ENCODE measurements at places on chromosomes 12 and 14.

DNA sequence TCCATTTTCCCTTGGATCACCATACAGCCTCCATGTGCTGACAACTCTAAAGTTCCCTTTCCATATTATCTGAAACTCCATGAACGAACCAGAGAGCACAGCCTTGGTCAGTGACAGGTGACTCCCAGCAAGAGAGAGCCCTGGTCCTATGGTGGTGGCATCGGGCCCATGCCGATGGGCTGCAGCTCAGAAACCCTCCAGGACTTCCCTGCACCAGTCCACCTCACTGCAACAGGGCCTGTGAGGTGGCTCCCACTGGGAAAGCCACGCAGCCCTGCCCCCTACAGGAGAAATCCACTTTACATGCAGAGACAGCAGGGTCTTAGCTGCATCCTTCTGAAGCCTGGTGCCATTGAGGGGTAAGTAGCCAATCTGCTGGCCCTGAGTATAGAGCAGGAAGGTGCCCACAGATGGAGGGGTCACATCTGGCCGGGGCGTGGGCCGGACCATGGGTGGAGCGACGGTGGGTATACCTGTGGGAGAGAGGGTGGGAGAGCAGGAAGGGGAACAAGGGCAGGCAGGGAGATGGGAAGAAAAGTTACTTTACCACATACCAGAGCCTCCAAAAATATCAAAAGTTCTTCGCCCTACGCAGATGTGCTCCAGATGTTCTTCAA lies 24.7 kb downstream of the RTRAF start:
- DNase-seq = no peak

DNA sequence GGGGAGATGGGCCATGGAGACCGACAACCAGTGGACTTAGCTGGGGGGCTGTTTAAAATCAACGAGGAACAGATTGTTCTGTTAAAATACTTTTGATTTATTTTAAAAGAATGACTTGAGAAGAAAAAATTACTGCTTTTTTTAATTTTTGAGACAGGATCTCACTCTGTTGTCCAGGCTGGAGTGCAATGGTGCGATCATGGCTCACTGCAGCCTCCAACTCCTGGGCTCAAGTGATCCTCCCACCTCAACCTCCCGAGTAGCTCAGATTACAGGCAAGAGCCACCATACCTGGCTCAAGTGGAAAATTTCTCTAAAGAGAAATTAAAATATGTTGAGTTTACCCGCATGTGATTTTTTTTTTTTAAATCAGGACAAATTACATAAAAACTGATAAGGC lies 80.6 kb downstream of the SCARB1 start:
- DNase-seq = no peak

DNA sequence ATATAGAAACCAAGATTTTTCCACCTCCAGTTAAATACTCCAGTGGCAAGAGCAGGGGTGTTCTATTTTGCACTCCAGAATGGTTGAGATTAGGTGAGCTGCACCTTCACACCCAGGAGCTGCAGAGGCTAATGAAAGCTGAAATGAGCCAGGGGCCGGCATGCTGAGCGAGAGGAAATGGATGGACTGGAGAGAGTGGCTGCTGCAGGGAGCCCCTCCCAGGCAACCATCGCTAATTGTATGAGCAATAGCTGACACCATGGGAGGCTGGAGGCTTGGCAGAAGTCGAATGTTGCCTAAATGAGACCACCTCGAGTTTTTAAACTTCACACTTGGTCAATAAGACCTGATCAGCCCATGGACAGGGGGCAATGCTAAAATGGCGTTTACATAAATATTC lies 301.8 kb upstream of the TMPO start:
- no peak for DNase-seq

DNA sequence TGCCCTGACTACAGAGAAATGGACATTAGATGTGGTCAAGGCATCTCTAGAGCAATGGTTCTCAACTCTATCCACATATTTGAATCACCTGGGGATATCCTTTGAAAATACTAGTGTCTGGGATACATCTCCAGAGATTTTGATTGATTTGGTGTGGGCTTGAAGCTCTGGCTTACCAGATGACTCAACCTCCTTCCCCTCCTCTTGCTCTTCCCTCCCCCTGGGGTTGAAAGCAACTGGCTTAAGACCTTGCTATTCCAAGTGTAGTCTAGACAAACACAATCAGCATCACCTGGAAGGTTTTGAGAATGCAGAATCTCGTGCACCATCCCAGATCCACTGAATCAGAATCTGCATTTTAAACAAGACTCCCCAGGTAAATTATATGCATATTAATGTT lies 183.8 kb downstream of the DAD1 start:
- no peak for DNase-seq

DNA sequence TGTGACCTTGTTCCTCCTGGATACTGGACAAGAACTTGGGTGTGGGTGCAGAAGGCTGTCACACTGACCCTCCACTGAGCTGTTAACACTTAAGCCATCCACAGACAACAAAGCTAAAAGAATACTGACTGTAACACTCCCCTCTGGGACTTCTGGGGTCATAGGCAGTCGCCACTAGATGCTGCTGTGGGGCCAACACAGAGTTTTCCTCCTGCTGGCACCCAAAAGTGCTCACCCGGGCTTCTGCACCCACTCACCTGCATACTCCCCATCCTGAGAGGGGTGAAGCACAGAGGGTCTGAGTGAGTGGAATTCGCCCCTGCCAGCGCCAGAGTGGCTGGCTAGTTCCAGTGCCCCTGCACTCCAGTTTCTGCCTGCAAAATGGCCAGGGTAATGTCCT lies 422.4 kb upstream of the LMO3 start:
- DNase-seq = no peak

GRCh38 chr14:101062065-101062450 lies 158.5 kb upstream of the RTL1 start:
- no peak for DNase-seq

DNA sequence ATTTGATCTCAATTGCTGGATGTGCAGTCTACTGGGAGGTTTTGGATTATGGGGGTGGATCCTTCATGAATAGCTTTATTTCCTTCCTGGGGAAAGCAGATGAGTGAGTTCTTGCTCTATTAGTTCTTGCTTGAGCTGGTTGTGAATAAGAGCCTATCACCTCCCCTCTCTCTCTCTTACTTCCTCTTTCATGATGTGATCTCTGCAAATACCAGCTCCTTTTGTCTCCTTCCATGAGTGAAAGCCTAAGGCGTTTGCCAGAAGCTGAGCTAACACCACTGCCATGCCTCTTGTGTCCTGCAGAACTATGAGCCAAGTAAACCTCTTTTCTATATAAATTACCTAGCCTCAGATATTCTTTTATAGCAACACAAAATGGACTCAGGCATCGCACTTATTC lies 302.7 kb downstream of the CCER1 start:
- DNase-seq = no peak

DNA sequence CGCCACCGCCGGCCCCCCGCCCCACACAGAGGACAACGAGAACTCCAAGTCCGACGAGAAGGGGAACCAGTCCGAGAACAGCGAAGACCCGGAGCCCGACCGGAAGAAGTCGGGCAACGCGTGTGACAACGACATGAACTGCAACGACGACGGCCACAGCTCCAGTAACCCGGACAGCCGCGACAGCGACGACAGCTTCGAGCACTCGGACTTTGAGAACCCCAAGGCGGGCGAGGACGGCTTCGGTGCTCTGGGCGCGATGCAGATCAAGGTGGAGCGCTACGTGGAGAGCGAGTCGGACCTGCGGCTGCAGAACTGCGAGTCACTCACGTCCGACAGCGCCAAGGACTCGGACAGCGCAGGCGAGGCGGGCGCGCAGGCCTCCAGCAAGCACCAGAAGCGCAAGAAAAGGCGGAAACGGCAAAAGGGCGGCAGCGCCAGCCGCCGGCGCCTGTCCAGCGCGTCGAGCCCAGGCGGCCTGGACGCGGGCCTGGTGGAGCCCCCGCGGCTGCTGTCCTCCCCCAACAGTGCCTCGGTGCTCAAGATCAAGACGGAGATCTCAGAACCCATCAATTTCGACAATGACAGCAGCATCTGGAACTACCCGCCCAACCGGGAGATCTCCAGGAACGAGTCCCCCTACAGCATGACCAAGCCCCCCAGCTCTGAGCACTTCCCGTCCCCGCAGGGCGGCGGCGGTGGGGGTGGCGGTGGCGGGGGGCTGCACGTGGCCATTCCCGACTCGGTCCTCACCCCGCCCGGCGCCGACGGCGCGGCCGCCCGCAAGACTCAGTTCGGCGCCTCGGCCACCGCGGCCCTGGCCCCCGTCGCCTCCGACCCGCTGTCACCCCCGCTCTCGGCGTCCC lies 150.9 kb downstream of the EGLN3 start:
- peak; percentile 27 for DNase-seq

- peak; percentile 9 for DNase-seq
Measured at GRCh38 chr14:69475194-69475818, 9.2 kb upstream of the PLEKHD1 start.

- no peak for DNase-seq
Measured at GRCh38 chr12:130487636-130488357, 150.1 kb downstream of the PIWIL1 start.

GRCh38 chr14:71240171-71240570 lies 332.9 kb downstream of the PCNX1 start:
- DNase-seq = no peak

GRCh38 chr12:11577658-11578260 lies 71.7 kb upstream of the ETV6 start:
- DNase-seq = peak; percentile 7

DNA sequence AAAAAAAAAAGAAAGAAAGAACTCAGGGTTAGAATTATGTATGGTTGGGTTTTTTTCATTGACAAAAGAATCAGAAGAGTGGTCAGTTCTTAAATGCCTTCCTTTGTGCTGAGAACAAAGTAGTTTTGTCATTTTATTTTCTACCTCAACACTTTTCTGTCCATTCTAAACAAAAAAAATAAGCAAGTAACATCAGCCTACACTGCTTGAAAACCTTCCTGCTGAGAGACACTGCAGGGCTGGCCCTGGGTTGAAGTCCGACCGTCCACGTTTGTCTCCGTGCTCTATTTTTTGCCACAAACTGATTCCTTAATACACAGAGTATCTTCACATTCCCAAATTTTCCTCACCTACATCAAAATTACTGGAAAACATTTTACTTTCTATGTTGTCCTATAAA lies 211.6 kb upstream of the PDZRN4 start:
- DNase-seq = no peak

- peak; percentile 65 for DNase-seq
Measured at GRCh38 chr14:61076556-61076955, 95.5 kb downstream of the SLC38A6 start.

- DNase-seq = no peak
Measured at GRCh38 chr12:93578221-93578620, 5.7 kb downstream of the SOCS2 start.

GRCh38 chr12:71686658-71687025 lies 760 bp downstream of the TMEM19 start:
- DNase-seq = peak; percentile 21

- DNase-seq = no peak
Measured at GRCh38 chr12:87198181-87198580, 831.0 kb downstream of the C12orf50 start.

- no peak for DNase-seq
Measured at GRCh38 chr14:55731311-55731872, 151.4 kb downstream of the KTN1 start.

- DNase-seq = peak; percentile 15
Measured at GRCh38 chr14:61891170-61891569, 128.9 kb downstream of the SNAPC1 start.

- peak; percentile 70 for DNase-seq
Measured at GRCh38 chr14:73221945-73222344, 15.4 kb upstream of the PAPLN start.

GRCh38 chr14:100584056-100585031 lies 2.9 kb downstream of the BEGAIN start:
- no peak for DNase-seq

GRCh38 chr14:72863216-72864006 lies 30.5 kb downstream of the DPF3 start:
- DNase-seq = peak; percentile 24

GRCh38 chr12:44465139-44465538 lies 411.0 kb downstream of the NELL2 start:
- no peak for DNase-seq

- DNase-seq = peak; percentile 20
Measured at GRCh38 chr14:54350203-54350602, 46.6 kb upstream of the CDKN3 start.

DNA sequence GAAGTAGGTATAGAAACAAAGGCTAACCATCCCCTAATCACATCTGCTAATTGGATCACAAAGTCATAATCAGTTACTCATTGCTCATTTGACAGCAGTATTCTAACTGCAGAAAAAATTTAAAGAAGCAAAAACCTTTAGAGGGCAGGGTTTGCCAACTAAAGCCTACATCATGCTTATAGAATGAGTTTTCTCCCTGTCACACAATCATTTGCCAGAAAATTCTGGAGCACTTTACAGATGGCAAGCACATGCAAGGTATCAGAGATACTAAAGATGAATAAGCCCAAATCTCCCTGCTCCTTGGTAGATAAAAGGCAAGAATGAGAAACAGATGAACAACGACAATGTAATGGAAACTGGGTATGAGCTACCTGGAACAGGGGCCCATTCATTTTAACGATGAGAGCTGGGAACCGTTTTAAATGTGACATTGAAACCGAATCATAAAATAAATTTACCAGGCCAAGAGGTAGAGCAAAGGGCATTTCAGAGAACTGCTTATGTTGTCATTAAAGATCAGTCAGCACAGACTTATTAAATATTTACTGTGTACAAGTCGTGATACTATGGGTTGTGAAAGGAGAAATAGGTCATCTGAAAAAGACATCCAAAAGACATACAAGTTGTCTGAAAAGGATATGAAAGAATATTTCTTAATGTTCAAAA lies 211.4 kb upstream of the ABCD2 start:
- DNase-seq = no peak

DNA sequence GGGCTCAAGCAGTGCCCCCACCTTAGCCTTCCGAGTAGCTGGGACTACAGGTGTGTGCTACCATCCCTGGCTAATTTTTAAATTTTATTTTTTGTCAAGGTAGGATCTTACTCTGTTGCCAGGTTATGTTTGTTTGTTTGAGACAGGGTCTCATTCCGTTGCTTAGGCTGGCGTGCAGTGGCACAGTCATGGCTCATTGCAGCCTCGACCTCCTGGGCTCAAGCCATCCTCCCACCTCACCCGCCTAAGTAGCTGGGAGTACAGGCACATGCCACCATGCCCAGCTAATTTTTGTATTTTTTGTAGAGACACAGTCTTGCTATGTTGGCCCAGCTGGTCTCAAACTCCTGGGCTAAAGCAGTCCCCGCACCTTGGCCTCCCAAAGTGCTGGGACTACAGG lies 83.3 kb upstream of the KCNH3 start:
- DNase-seq = no peak

DNA sequence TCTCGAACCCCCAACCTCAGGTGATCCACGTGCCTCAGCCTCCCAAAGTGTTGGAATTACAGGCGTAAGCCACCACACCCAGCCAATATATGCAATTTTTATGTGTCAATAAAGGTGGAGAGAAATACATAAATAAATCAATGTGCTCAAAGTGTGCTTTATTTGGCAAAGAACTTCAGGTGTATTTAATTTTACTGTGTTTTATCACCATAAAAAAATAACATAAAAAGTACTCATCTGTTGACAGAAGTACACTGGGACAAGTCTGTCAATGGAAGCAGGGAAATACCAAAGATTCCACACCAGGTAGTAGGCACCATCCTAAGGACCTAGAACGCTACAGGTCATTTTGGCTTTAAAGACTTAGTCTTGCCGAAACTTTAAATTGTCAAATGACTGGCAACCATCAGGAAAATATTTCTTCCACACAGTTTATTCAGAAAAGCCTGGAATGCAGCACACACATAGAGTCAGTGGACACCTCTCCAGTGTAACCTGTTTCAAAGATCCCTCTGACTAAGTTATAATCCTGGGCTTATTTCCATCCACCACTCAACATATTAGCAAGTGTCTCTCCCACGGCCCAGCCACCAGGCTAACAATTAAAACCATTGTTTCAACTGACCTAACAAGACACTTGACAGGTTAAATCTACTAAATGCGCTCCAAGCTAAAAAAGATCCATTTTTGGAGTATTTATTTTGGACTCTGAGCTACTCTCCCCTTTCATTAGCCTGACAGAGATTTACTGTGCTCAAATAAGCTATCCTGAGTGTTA lies 4.2 kb downstream of the ERO1A start:
- DNase-seq = no peak
